Chondrocyte (in vitro differentiated cells): ENCODE measurements at places on chromosomes 16 and 17. TPM values are rescaled to one million over a fixed set of nuclear protein-coding genes. Genes with fewer than 3 reads are reported as not detected.

PTGES3L gene
- total RNA-seq = 1.2 to 5.7 TPM (median 3.9 TPM) in 3 replicates

GRCh38 chr17:79391376-79392233 is 219.2 kb downstream of the RBFOX3 start:
- peaks cover 62% of the 10 kb centered on the region for H3K27me3 ChIP-seq
- H3K4me1 ChIP-seq = no peaks in the 10 kb centered on the region
- DNase-seq = no peak
- peaks cover 1% of the 10 kb centered on the region for H3K36me3 ChIP-seq

- H3K27ac ChIP-seq = no peak overlapping the region
- no peaks in the 10 kb centered on the region for H3K36me3 ChIP-seq
- H3K4me1 ChIP-seq = no peaks in the 10 kb centered on the region
- no peak for DNase-seq
- no peak overlapping the region for H3K4me3 ChIP-seq
- peaks cover 56% of the 10 kb centered on the region for H3K27me3 ChIP-seq
Observed at GRCh38 chr16:10878644-10879501, 1.9 kb downstream of the CIITA start.

RAB26 gene
- 0.28 to 1.1 TPM (median 0.80 TPM) in 3 replicates for total RNA-seq

DNA sequence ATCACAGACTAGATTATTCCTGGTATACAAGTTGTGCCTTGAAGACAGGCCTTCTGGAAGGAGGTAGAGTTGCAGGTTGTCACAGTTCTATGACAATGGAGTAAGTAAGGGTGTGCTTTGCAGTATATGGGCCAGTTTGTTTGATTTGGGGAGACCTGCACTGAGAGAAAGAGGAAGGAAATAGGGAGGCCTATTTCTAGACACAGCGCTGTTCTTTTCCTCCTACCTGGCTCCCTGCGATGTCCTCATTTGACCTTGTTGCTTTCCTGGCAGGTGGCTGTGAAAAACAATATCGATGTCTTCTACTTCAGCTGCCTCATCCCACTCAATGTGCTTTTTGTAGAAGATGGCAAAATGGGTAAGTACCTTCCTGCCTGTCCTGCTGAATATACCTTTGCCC is 22.5 kb upstream of the RASL10B start:
- no peak for DNase-seq
- peaks cover 8% of the 10 kb centered on the region for H3K36me3 ChIP-seq
- H3K27me3 ChIP-seq = no peaks in the 10 kb centered on the region
- no peak overlapping the region for H3K4me3 ChIP-seq

GRCh38 chr16:59567496-59567895 is 833.4 kb upstream of the GOT2 start:
- no peak overlapping the region for H3K4me3 ChIP-seq
- H3K27ac ChIP-seq = no peak overlapping the region

TUBG2 gene
- 26.2 to 36.5 TPM (median 29.2 TPM) in 3 replicates for total RNA-seq

DNA sequence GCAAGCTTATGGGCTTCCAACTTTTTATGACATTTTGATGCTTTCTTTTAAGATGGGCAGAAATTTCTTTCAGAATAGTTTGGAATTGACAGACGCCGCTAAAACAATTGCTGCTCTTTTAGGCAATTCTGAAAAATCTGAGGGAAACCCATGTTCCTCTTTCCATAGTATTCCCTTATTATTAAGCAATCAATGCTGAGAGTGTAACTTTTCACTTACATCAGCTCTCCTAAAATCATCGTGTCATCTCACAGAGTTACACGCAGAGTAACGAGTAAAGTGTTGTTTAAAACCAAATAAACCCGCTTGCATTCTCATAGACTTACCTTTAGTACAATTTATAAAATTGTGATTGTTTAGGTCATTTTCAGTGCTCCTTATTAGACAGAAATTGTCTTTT is 150.6 kb downstream of the MAF start:
- no peak for DNase-seq
- H3K36me3 ChIP-seq = no peaks in the 10 kb centered on the region
- H3K27ac ChIP-seq = no peak overlapping the region
- H3K27me3 ChIP-seq = peaks cover 17% of the 10 kb centered on the region
- no peak overlapping the region for H3K4me3 ChIP-seq

PRSS22 gene
- not detected in 3 replicates for total RNA-seq

IRX6 gene
- total RNA-seq = not detected in 3 replicates

ANKS4B gene
- total RNA-seq = not detected in 3 replicates

TAC4 gene
- total RNA-seq = not detected in 3 replicates

DNA sequence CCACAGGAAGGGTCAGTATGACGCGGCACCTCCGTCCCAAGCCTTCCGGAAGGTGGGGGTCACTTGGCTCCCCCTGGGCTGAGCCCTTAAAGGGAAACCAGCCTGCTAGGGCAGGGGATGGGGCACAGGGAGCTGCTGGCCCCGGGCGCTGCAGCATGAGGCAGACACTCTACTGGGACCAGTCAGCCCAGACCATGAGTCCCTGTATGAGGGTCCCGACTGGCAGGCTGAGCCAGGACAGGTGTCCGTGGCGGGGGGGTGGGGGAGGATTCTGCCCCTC is 43.4 kb upstream of the ZC3H18 start:
- H3K27ac ChIP-seq = no peak overlapping the region
- H3K4me1 ChIP-seq = no peaks in the 10 kb centered on the region
- peaks cover 1% of the 10 kb centered on the region for H3K36me3 ChIP-seq
- DNase-seq = no peak

- no peak overlapping the region for H3K27ac ChIP-seq
- no peak for DNase-seq
- H3K4me3 ChIP-seq = no peak overlapping the region
- H3K27me3 ChIP-seq = no peaks in the 10 kb centered on the region
- H3K36me3 ChIP-seq = no peaks in the 10 kb centered on the region
Observed at GRCh38 chr17:17598003-17598402, 6.5 kb upstream of the PEMT start.

GRCh38 chr17:62663304-62663703 is 35.8 kb downstream of the MRC2 start:
- H3K4me3 ChIP-seq = no peak overlapping the region
- H3K27me3 ChIP-seq = no peaks in the 10 kb centered on the region
- H3K27ac ChIP-seq = no peak overlapping the region
- no peak for DNase-seq

KRT28 gene
- not detected in 3 replicates for total RNA-seq

GRCh38 chr16:14278749-14279148 is 207.6 kb downstream of the MRTFB start:
- peaks cover 5% of the 10 kb centered on the region for H3K4me1 ChIP-seq
- no peak overlapping the region for H3K27ac ChIP-seq
- DNase-seq = no peak
- no peak overlapping the region for H3K4me3 ChIP-seq

GRCh38 chr17:18124345-18125126 is 16.0 kb downstream of the MYO15A start:
- no peaks in the 10 kb centered on the region for H3K36me3 ChIP-seq
- H3K4me3 ChIP-seq = no peak overlapping the region
- H3K4me1 ChIP-seq = no peaks in the 10 kb centered on the region
- H3K27ac ChIP-seq = no peak overlapping the region
- DNase-seq = no peak

- H3K36me3 ChIP-seq = peaks cover 2% of the 10 kb centered on the region
- no peak overlapping the region for H3K27ac ChIP-seq
- peaks cover 49% of the 10 kb centered on the region for H3K27me3 ChIP-seq
- DNase-seq = no peak
- no peak overlapping the region for H3K4me3 ChIP-seq
Observed at GRCh38 chr17:79434215-79434614, 176.6 kb downstream of the RBFOX3 start.

DNA sequence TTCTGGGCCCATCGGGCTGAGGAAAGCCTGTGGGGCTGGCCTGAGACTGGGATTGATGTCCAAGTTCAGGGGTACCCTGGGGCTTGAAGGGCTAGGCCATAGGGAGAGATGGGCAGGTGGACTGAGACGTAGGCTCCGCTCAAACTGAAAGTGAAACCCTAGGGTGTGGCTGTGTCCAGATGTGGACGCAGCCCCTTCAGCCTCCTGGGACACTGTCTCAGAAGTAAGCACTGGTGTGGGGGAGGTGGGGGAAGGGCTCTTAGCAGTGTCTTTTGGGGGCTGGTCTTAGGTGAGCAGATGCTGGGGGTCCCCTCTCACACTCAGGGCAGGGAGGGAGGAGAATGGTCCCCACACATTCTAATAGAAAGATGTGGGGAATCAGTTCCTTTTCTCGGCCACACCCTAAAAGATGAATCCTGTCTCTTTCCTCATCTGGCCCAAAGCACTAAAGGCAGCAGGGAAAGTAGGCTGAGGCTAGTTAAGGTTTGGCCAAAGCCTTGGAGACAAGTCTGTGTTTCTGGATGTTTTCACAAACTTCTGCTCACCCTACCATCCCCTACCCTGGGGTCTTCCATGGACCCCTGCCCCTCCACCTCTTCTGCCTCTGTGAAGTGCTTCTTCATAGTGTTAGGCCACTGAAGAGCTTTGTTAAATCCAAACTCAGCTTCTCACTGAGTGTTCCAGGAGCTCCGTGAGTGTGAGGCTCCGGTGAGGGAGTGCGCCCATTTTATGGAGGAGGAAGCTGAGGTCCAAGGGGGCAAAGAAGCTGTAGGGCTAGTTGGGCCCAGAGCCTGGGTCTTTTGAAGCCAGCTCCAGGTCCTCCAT is 5.6 kb downstream of the FMNL1 start:
- H3K4me1 ChIP-seq = peaks cover 3% of the 10 kb centered on the region
- peaks cover 5% of the 10 kb centered on the region for H3K27me3 ChIP-seq
- no peak overlapping the region for H3K4me3 ChIP-seq
- H3K36me3 ChIP-seq = no peaks in the 10 kb centered on the region
- DNase-seq = no peak

CCL13 gene
- not detected in 3 replicates for total RNA-seq

DNA sequence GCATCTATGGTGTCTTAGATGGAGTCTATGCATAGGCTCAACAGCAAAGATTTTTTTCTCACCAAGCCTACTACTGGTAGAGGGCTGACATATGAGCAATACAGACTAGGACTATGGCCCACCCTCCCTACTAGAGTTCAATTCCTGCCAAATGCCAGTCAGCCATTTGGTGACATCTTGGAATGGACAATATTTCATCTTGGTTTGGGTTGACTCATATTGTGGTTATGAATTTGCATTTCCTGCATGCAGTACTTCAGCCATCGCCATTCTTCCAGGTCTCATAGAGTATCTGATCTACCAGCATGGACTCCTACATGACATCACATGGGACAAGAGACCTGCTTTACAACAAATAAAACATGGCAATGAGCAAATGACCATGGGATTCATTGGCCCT is 778.1 kb upstream of the SOX9 start:
- no peak for DNase-seq
- H3K36me3 ChIP-seq = no peaks in the 10 kb centered on the region
- peaks cover 15% of the 10 kb centered on the region for H3K4me1 ChIP-seq
- no peaks in the 10 kb centered on the region for H3K27me3 ChIP-seq
